ENCODE measurements at places on chromosomes 16 and 17. TPM values are rescaled to one million over a fixed set of nuclear protein-coding genes. Genes with fewer than 3 reads are reported as not detected.

The CES1 gene
- total RNA-seq, result not detected

The KRT12 gene
- not detected for total RNA-seq

The CX3CL1 gene
- total RNA-seq, result 0.04 TPM

The NAGS gene
- total RNA-seq, result 1.1 TPM

The RHOT2 gene
- 147 TPM for total RNA-seq

The RAPGEFL1 gene
- 5.1 TPM for total RNA-seq

The CCDC78 gene
- total RNA-seq, result 8.6 TPM
